ENCODE measurements at places on chromosomes 7 and 10.

DNA sequence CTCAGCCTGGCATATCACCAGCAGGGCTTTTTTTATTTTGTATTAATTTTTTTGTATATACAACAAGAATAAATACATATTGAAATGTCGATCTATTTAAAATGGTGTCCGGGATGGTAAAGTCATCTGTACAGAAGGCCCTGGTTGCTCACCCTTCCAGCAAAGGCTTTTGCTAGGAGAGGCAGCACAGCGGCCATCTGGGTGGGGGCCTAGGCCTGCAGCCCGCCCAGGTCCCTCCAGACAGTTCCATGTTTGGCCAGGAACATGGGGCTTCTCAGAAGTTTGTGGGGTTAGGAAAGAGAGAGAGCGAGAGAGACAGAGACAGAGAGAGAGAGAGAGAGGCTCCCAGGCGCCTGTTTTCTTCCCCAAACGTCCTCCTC is 152.6 kb upstream of the LYZL2 start:
- no peak for DNase-seq

DNA sequence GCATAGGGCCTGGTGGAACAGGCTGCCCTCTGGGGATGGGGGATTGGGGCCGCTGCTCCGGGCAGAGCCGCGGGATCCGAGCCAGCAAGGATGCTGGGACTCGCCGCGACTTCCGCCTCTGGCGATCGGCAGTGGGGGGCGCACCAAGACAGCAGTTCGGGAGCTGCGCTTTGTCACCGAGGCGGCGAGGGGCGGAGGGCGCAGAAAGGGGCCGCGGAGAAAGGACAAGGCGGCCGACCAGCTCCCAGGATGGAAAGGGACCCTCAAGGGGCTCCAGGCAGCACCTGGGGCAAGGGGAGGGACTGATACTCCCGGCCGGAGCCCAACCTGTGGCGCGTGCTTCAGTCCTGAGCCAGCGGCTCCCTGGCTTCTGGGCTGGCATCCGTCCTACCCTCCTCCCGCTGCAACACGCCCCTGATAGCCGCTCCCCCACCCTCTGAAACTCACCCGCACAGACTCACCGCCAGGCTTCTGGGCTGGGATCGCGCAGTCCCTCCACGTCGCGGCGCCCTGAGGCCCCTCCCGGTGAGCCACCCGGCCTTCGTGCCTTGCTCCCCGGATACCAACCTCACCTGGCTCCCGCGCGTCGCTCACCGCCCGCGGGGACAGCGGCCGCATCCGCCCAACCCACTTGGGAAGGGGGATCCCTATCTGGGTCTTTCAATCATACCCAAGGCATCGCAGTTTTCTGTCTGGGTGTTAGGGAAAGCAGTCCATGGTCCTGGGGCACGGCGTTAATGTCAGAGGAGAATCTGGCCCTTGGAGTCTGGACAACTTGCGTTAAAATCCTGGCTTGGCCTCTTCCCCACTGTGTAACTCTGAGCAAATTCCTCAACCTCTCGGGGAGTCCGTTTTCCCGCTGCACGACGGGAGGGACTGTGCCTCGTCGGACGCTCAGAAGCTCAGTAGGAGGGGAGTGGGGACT is 7.0 kb upstream of the EVX1 start:
- no peak for DNase-seq

- DNase-seq: peak; percentile 3
Observed at GRCh38 chr7:30682212-30683083, at the start of gene CRHR2. TSS of gene CRHR2 (minus strand) at chr7:30682456. CDS start at chr7:30682280, 176 bp downstream.

DNA sequence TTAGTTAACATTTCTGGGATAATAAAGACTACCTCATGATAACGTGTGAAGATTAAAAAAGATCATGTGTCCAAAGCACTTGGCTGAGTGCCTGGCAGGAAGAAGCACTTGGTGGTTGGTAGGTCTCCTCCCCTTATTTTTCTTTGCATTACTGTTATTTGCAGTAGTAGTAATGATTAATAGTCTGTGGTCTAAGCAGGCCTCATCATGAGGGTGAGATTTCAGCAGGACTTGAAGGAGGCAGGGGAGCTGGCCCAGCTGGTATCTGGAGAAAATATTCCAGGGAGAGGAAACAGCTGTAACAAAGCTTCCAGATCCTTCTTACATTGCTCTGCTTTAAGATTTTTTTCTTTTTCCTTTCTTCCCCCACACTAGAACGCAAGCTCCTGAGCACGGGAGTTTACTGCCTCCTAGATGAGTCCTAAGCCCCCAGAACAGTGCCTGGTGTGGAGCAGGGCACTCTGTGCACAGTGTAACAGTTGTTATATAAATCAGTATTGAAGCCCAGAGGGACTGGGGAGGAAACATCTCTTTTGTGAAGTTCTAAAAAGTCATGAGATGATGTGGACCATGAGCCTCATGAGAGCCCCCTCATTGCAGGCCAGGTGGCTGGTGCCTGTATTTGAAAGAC is 31.1 kb upstream of the RHEB start:
- no peak for DNase-seq

All from CD4-positive, alpha-beta T cell (primary cell).